ENCODE measurements at places on chromosomes 5 and 9. TPM values are rescaled to one million over a fixed set of nuclear protein-coding genes. Genes with fewer than 3 reads are reported as not detected.

ZNF454 gene
- 2.1 TPM for total RNA-seq

CDH10 gene
- total RNA-seq = 1.7 TPM

FBXO4 gene
- total RNA-seq = 13.5 TPM

PDCD1LG2 gene
- 2.6 TPM for total RNA-seq

CKMT2 gene
- 17.4 TPM for total RNA-seq

TCF7 gene
- total RNA-seq = 0.28 TPM

All from smooth muscle cell of bladder (primary cell).